Stimulated activated CD4-positive, alpha-beta T cell treated with anti-CD3 and anti-CD28 coated beads, Interleukin-4, amount 100 ng/mL, for 1 hour (primary cell): ENCODE measurements at places on chromosomes 4 and X.

DNA sequence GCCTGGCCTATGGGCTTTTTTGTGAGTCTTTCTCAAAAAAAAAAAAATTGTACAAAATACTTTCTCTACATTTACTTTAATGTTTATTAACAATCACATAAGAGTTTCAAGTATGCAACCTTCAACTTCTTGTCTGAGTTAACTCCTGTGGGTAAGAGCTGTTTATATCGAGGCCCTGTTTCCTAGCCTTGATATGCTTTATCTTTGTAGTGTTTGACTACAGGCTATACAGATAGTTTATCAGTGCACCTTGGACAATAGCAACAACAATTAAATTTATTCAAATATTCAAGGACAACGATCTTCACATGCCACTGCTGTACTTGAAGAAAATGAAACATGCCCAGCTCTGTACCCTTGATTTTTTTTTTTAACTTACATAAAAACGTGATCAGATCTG is 178.4 kb downstream of the ARHGAP10 start:
- DNase-seq, result no peak

GRCh38 chrX:353566-354535 is 32.9 kb downstream of the PPP2R3B start:
- DNase-seq, result no peak

- DNase-seq, result no peak
Measured at GRCh38 chr4:185357211-185357610, 38.5 kb downstream of the LRP2BP start.

GRCh38 chr4:38161208-38162113 is 201.3 kb downstream of the PTTG2 start:
- no peak for DNase-seq

DNA sequence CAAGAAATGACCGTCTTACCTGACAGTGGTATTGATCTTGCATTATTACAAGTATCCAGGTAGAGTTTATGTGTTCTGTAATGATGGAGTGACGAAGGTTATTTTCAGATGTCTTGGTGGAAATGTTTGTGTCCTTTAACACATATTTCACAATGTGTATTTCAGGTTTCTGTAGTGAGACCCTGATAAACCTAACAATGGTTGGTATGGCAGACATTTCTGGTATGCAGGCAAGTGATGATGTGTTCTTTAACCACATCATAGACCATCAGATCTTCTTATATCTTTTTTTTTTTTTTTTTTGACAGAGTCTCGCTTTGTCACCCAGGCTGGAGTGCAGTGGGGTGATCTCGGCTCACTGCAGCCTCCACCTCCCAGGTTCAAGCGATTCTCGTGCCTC is 14.6 kb upstream of the ATXN3L start:
- DNase-seq, result no peak

- DNase-seq, result no peak
Measured at GRCh38 chrX:130543603-130544325, 142.0 kb downstream of the RBMX2 start.

DNA sequence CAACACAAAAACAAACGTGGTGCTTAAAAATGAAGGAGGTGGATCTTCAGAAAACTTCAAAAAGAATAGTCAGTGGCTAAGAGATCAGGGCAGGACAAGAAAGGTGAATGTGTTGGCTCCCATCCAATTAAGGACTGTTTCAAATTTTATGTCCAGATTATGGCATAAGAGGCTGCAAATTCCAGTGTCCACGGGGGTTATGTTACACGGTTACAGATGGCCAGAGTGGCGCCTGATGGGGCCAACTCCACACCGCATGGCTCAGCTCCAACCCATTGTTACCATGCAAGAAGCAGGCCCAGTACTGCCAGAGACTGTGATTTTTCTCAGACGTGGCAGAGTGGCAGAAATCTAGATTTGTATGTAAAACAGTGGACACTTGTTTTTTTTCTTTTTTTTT is 168.4 kb upstream of the TENM3 start:
- DNase-seq, result no peak

DNA sequence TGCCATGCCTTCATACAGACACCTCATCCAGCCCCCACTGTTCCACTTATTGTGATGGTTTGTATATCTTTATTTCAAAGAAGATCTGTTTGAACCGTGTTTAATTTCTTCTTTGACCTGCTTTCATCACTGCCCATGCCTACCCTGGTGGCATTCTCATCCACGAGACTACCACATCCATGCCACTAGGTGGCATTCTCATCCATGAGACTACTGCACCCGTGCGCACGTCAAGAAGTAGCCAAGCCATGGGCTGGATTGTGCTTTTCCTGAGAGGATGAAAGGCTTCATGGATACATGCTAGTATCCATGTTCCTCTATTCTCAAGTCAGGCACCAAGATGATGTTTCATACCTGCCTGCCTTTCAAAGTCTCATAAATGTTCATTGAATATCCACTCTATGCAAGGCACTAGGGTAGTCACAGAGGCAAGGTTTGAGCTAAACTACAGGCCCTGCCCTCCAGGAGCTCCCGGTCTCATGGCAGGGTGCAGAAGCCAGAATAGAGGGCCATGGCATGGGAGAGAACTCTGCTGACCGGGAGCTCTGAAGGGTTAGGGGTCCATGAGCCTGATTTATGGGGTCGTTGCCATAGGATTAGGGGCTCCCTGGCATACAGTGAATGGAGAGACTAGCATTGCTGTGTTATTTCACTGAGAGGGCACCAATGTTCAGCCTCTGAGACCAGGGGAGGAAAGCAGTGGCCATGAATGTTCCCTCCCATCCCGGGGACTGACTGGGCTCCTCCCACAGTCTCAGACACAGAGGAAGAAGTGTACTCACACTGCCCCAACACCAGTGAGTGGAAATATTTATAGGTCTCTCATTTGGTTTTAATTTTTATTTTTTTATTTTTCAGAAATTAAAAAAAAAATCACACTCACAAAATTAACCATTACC is 24.8 kb upstream of the EOLA2 start:
- DNase-seq, result peak; percentile 8

GRCh38 chr4:138773321-138773720 is 242.3 kb upstream of the NOCT start:
- no peak for DNase-seq

DNA sequence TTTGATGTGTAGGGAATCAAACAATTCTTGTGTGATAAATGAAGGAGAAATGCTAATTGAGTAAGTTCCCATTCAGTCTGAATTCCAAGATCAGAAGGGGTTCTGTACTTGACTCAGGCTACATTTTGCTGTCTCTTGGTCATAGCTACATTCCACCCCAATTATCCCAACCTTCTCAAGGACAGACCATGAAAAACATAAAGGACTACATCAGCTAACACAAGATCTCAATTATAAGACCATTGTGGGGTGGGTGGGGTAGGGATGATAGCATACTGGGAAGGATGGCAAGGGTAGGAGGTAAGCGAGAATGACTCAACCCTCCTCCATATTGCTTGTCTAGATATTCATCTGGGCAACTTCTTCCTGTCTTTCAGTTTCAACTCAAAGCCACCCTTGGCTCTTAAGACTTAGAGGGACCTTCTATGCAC is 87.4 kb upstream of the ETNPPL start:
- DNase-seq, result no peak

DNA sequence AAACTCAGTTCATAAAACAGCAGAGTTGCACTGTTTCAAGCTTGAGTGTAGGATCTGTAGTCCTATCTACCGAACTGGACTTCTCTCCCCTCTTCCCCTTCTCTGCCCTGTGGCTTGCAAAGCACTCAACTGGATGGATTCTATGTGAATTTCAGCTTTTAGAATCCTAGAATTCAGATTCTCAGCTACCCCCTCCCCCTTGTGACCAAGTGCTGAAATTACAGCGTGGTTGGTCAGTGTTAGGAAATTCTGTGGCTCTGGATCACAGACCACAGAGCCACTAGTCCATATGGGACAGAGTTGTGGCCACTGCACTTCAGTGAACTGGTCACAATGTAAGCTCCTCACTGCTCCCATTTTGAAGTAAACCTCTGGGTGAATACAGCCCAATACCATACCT is 64.6 kb upstream of the TRPC5 start:
- no peak for DNase-seq

- DNase-seq, result no peak
Measured at GRCh38 chrX:115561605-115562479, 868 bp downstream of the PLS3 start.

- no peak for DNase-seq
Measured at GRCh38 chr4:20376070-20376469, 124.4 kb downstream of the SLIT2 start.

DNA sequence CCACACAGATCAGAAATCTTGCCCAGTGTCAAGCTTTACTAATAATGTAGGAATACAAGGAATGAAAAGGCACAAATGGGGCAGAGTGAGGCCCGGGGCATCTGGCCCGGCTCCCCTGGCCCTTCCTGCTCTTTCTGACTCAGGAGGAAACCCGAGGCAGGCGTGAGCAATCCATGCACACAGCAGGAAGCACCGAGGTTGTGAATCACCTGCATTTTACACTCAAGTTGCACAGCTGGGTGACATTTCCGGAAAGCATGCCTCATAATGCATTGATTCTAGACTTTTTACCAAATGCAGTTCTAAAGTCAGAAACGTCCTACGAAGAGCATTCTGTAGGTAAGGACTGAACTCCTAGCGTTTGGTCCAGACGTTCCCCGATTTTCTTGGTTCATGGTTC is 38.9 kb downstream of the PRIMPOL start:
- peak; percentile 8 for DNase-seq

DNA sequence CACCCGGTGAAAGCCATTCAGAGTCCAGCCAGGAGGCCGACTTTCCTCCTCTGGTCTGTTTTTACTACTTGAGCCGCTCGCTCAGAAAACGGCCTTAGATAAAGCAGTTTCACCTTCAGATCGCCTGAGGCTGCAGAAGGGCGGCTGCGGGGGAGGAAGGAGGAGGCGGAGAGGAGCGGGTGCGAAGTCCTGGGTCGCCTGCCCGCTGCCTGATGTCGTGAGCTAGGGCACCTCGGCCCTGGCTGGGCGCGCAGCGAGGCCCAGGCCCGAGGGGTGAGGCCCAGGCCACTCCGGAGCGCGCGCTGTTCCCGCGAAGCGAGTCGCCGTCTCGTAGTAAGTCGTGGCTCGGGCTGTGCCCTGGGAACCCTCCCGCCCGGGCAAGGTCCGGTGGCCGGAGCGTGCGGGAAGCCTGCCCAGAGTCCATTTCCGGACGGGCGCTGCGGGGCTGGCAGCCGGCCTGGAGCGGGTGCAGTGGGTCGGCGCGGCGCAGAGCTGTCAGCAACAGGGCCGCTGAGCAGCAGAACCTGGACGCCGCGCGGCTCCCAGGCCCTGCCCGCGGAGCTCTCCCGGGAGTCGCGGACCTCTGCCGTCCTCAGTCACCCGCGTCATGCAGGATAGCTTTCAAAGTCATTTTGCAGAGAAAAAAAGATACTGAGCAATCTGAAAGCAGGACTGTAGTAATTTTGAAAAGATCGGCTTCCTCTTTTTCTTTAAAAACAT is 18.6 kb downstream of the TRIM2 start:
- peak; percentile 24 for DNase-seq

- DNase-seq, result no peak
Measured at GRCh38 chr4:76430519-76431388, 4.3 kb upstream of the SHROOM3 start.

GRCh38 chr4:153532636-153533035 is 66.5 kb downstream of the TMEM131L start:
- no peak for DNase-seq

GRCh38 chrX:7446815-7447214 is 298.9 kb upstream of the PUDP start:
- no peak for DNase-seq
